Mesangial cell (primary cell): ENCODE measurements at places on chromosomes 12 and 14. TPM values are rescaled to one million over a fixed set of nuclear protein-coding genes. Genes with fewer than 3 reads are reported as not detected.

CMKLR1 gene
- 0.81 TPM in 1 of 2 replicates, not detected in the other for total RNA-seq

KLRF1 gene
- 0.25 TPM in 1 of 2 replicates, not detected in the other for total RNA-seq

VWF gene
- total RNA-seq: under 0.01 and 0.25 TPM in 2 replicates

LRRC10 gene
- total RNA-seq: not detected in 2 replicates

KRT74 gene
- total RNA-seq: not detected in 2 replicates

FMNL3 gene
- total RNA-seq: 16.2 and 26.9 TPM in 2 replicates

GALNT8 gene
- total RNA-seq: not detected in 2 replicates

LALBA gene
- not detected in 2 replicates for total RNA-seq
